ENCODE measurements at places on chromosomes 13 and 19.

DNA sequence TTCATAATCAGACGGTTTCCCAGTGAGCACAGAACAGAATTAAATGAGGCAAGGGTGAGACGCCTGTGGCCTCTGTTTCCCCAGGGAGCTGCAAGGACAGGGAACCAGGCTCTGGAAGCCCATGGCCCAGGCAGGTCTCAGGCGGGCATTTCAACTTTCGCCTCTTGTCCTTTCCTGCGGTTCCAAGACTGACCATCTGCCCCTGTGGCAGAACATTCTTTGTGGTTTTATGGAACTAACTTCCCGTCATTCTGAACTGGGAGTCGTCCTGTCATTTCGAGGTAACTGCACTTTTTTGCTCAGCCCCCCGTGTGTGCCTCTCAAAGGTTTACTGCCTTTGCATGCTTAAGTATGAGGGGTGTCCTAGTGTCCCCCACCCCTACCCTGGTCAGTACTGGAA, 70.9 kb downstream of the KL start:
- DNase-seq, result no peak

DNA sequence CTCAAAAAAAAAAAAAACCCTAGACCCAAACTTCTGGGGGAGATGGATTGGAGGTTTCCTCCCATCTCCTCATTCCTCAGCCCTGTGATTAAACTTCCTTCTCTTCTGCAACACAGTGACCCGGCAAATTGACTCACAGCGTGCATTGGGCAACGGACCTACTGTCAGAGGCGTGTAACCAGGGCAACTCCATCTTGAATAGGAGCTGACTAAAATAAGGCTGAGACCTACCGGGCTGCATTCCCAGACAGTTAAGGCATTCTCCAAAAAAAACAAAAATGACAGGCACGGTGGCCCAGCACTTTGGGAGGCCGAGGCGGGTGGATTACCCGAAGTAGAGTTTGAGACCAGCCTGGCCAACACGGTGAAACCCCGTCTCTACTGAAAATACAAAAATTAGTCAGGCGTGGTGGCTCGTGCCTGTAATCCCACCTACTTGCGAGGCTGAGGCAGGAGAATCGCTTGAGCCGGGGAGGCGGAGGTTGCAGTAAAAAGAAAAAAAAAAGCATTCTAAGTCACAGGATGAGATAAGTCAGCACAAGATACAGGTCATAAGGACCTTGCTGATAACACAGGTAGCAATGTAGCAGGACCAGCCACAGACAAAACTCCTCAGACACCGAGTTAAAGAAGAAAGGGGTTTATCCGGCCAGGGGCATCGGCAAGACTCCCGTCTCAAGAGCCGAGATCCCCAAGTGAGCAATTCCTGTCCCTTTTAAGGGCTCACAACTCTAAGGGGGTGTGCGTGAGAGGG, 5.4 kb upstream of the NLRP7 start:
- no peak for DNase-seq

- DNase-seq, result peak; percentile 96
Observed at GRCh38 chr19:55216461-55217198, 7.3 kb upstream of the PTPRH start.

GRCh38 chr13:34833562-34834182, 108.4 kb upstream of the NBEA start:
- DNase-seq, result no peak

- DNase-seq, result no peak
Observed at GRCh38 chr19:14412324-14412995, 6.7 kb downstream of the DDX39A start.

DNA sequence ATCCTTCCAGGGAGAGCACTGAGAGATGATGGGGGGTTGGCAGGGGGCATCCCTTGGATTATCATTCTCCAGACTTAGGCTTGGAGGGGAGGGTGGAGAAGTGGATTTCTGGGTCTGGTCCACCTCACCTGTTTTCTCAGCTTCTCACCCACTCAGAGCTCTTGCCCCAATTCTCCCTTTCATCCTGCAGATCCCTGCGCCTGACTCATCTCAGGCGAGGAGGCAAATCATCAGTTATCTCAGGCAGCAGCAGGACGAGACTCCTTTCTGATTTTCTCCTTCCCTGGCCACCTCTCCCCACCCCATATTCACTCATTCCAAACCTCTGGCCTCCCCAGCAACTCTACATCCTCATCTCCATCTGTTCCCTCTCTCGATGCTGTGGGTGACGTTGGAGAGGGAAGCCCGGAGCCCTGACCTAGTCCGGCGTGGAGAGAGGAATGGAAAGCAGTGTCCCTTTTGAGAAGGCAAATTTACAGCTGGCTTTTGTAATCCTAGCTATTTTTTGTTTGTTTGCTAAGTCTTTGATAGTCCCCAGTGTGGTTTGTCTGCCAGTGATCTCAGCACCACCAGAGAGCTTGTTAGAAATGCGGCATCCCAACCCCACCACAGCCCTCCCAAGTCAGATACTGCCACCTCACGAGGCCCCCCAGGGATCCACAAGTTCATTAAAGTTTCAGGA, 24.0 kb upstream of the TPT1 start:
- no peak for DNase-seq

Data from NCI-H1105 treated with DMSO at 0.1 percent for 48 hours (cell line).